ENCODE measurements at places on chromosomes 5 and 9.

DNA sequence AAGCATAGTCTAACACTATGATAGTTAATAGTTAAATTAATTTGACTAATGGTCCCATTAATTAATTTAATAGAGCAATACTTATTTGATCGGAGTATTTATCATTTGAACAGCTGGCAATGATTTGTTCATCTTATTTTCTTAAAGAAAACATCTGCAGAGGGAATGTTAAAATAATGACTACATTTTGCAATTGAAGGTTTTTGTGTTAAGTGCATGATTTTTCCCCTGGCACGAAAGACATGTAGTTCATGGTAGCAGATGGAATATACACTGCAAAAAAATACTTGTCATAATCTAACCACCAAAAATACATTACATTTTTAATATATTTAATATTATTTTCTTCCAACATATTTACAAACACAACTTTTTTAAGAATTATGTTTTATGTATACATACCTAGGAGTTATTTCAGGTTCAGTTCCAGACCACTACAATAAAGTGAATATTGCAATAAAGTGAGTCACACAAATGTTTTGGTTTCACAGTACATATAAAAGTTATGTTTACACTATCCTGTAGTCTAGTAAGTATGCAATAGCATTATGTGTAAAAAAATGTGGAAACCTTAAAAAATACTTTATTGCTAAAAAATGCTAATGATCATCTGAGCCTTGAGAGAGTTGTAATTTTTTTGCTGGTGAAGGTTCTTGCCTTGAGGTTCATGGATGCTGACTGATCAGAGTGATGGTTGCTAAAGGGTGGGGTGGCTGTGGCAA, 292.6 kb upstream of the DAB2 start:
- peak; percentile 22 for DNase-seq

DNA sequence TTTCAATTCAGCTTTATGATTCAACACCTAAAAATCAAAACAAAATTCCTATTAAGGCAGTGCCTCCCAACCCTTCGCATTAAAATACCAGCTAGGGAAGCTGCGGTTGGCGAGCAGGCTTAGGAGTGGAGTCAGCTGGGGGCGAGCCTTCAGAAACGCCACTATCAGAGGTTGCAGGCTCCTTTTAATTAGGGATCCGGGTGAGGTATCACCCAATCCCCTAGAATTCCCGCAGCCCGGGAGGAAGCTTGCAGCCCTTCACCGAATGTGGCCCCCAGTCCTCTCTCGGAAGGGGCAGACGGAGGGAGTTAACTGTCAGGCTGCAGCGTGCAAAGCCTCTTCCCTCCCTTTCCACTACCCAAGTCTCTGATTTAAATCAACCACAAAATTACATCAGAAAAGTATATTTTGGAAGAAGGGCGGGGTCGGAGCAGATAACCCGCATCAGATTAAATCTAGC, 1.7 kb downstream of the STC2 start:
- DNase-seq, result peak; percentile 52

DNA sequence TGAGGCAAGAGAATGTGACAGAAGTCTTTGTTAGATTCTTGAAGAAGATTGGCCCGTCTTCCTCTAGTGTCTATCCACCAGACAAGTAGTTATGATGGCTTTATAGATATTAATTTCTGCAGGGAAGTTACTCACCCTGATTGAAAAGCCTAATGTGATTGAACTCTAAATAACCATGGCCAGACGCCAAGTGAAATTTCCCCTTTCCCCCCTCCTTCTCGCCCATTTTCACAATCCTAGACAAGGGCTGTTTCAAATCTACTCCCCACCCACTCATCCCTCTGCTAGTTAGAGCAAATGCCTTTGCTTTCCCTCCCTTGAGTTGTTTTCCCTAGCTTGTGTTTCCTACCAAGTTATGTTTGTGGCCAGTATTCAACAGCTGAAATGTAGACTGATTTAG, 182.5 kb downstream of the TMEM167A start:
- no peak for DNase-seq

- DNase-seq, result no peak
These were observed 71.6 kb upstream of the FRRS1L start for GRCh38 chr9:109238655-109239054.

DNA sequence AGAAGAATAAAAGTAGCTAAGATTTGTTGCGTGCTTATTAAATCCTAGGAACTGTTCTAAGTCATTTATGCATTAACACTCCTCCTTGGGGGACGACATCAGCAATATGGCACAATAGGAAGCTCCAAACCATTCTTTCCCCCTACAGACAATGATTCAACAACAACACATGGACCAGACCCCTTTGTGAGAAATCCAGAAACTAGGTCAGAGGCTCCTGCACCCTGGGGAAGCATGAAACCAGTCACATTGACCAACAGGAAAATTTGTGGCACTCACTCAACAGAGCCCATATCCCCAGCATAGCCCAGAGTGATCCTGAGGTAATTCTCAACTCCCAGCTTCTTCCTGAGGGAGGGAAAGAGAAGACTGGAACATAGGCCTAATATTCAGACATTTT, 294.4 kb downstream of the HINT1 start:
- peak; percentile 41 for DNase-seq

DNA sequence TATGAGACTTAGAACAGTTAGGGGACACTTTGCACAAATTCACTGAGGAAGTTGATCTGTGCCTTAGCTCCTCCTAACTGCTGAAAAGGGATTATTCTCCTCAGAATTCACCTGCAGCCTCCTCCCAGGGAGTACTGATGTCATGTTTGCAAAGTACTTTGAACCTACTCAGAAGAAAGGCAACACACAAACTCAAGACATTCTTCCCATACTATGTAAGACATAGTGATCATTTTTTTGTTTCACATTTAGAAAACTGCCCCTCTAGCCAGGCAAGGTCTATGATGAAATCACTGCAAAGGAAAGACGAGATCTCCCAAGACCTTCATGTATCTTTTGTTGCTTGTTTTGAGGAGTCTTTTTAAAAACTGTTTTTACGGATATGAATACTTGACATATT, 10.6 kb upstream of the VLDLR start:
- no peak for DNase-seq

- DNase-seq, result no peak
These were observed 78.9 kb upstream of the PAPPA start for GRCh38 chr9:116074658-116075057.

DNA sequence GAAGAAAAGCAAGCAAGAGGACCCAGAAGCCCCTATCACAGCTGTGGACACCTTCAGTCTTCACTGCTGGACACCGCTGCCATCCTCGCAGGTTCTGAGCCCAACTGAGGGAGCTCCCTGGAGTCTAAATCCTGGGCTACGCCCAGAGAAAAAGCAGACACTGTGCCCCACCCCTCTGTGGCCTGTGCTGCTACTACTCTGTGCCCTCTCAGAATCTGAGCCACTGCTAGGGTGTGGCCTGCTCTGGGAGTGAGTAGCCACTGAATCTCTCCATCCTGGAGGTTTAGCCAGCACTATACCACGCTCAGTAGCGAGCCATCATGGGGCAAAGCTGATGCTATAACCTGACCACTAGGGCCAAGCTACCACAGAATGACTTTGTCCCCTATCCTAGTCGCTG, 338.2 kb downstream of the NPR3 start:
- DNase-seq, result no peak

- DNase-seq, result no peak
These were observed at the start of gene ARHGEF39 for GRCh38 chr9:35664531-35665470. TSS of gene ARHGEF39 (minus strand) at chr9:35665195. CDS start at chr9:35665169, 26 bp downstream.

- DNase-seq, result no peak
These were observed 692 bp downstream of the C1QTNF3 start for GRCh38 chr5:34042321-34042720.

- no peak for DNase-seq
These were observed 38.7 kb downstream of the ROPN1L start for GRCh38 chr5:10480237-10480985.

GRCh38 chr5:17346811-17347210, 129.4 kb downstream of the BASP1 start:
- DNase-seq, result no peak

GRCh38 chr5:55484531-55484930, 50.2 kb downstream of the PLPP1 start:
- no peak for DNase-seq

DNA sequence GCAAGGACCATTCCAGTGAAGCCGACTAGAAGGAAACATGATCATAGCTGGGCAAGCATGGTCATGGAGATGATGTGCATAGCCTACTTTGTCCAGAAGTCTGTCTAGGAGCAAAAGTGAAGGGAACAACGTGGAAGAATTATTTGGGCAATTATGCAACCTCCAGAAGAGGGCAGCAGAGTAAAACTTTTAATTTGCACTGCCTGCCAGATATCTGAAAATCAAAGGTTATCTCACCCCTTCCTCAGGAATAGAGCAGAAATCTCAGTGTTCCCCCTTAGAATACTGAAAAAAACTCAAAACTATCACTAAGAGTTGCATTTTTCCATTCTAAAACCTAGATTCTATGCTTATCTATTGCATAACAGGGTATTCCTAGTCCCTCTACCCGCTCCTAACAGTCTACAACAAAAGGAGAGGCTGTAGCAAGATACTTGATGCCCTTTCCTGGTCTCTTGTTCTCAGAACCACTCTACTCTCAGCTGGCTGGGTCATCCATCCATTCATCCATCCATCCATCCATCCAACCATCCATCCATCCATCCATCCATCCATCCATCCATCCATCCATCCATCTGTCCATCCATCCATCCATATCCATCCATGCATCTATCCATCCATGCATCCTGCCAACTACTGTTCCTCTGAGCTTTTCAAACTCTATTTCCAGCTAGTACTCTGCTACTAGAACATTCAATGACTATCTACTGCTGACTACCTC, 8.4 kb upstream of the SETD9 start:
- no peak for DNase-seq

GRCh38 chr5:113267361-113267900, 167.4 kb downstream of the TSSK1B start:
- no peak for DNase-seq

DNA sequence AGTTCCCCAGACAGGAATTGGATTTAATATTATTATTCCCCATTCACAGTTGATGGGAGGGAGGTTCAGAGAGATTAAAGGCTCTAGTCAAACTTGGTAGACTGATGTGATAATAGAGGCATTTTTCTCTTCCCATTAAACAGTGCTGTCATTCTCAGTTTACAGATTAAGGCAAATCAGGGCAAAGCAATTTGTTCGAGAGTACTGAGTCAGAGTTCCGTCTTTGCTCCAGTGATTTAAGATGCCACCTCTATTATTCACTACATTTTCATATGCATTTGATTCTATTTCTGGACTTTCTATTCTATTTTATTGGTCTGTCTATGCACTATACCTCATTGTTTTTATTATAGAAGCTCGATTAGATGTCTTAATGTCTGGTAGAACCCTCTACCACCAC, 201.0 kb upstream of the RAI14 start:
- DNase-seq, result peak; percentile 4

- no peak for DNase-seq
These were observed 700 bp downstream of the CDO1 start for GRCh38 chr5:115815693-115816225.

- DNase-seq, result no peak
These were observed 862.8 kb downstream of the TAF11L14 start for GRCh38 chr5:18497089-18497488.

- no peak for DNase-seq
These were observed 285.6 kb downstream of the FBXL7 start for GRCh38 chr5:15785531-15785981.

GRCh38 chr9:34628656-34629490, at the start of gene ARID3C:
TSS of gene ARID3C (minus strand) at chr9:34629066. CDS start at chr9:34628014, 1,052 bp downstream.
- DNase-seq, result no peak

DNA sequence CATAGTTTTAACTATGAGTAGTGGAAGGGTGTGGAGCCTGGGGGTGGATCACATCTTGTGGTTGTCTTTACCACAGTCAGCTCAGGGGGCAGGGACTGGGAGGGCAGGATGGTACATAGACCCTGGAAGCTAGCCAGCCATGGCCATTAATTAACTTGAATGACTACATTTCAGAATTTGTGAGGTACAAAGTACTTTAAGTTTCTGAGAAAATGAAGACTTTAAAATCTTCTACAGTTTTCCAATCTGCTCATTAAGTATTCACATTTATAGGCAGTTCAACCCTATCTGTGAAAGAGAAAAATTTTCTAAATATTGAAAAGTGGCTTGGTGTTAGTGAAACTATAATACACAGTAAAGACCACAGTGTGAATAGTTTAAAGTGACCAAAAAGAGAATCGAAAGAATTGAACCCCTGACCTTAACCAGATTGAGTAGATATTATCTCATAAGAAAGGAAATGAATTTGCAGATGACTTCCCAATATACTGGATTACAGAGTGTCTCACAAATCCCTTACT, 234.2 kb upstream of the MEF2C start:
- DNase-seq, result no peak

GRCh38 chr5:178288401-178289368, 56.1 kb upstream of the PHYKPL start:
- DNase-seq, result no peak

DNA sequence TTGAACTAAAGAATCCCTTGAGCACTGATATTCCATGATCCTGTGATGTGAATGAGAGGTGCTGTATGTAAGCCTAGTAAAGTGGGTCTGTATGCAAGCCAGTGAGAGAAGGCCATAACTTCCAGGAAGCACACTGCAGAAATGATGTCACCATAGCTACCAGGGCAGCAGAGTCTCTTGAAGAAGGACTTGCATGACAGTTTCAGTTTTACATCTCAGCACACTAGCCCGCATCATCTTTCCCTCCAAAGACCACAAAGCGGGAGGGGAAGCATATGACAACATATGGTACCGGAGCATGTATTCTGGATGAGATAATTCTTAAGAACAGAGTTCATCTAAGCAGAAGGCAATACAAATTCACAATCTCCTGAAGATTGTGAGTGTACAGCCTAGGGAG, 37.6 kb upstream of the MAST4 start:
- no peak for DNase-seq

- DNase-seq, result peak; percentile 94
These were observed 27.5 kb downstream of the B4GALT1 start for GRCh38 chr9:33139421-33140228.

DNA sequence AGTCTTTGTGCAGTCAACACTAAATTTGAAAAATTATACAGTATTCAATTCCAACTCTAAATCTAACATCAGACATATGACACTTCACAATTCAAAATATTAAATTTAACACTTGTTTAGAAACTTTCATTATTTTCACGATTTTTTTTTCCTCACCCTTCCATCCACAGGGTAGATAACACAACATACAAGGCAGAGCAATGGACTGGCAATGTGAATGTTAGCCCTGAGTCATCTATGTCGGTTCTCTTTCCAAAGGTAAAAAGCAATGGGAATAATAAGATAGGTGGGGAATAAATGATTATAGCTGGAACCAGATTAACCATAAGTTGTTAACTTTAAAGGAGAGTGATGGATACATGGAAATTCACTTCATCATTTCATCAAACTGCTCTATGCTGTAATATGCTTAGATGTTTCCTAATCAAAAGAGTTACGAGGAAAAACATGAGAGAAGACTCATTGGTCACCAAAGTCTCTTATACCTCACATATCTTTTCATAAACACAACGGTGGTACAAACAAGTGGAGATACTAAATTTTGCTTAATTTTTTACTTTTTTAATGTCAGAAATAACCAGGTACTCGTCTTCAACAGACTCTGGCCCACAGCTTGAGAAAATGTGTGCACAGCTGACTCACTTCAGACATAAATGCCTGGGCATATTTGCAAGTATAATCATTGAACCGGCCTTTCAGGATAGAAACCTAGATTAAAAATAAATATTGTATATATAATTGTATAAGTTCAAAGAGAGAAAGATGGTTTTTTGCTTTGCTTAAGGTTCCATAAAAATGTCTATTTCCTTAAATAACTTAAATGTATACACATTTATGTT, 23.0 kb downstream of the RFX3 start:
- DNase-seq, result no peak

GRCh38 chr9:68507130-68507805, 33.4 kb downstream of the TMEM252 start:
- DNase-seq, result no peak

All from skeletal muscle cell (primary cell).